ENCODE measurements at places on chromosomes 5 and 9.

DNA sequence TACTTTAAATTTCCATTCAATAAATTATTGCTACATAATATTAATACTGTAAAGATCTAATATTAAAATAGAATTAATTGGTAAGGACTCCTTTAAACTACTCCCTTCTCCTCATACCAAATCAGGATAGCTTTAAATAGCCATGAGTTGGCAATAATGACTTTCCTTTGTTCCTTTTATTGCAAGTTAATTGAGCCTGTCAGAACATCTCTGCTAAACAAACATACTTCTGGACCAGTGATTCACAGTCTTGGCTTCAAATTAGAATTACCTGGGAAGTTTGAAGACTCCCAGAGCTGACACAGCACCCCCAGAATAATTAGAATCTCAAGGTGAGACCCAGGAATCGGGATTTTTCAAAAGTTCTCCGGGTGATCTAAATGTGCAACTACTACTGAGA lies 18.7 kb downstream of the C5orf58 start:
- H3K4me1 ChIP-seq = peaks cover 13% of the 10 kb centered on the region
- peaks cover 98% of the 10 kb centered on the region for H3K36me3 ChIP-seq
- DNase-seq = no peak
- H3K4me3 ChIP-seq = no peak overlapping the region
- no peaks in the 10 kb centered on the region for H3K27me3 ChIP-seq

DNA sequence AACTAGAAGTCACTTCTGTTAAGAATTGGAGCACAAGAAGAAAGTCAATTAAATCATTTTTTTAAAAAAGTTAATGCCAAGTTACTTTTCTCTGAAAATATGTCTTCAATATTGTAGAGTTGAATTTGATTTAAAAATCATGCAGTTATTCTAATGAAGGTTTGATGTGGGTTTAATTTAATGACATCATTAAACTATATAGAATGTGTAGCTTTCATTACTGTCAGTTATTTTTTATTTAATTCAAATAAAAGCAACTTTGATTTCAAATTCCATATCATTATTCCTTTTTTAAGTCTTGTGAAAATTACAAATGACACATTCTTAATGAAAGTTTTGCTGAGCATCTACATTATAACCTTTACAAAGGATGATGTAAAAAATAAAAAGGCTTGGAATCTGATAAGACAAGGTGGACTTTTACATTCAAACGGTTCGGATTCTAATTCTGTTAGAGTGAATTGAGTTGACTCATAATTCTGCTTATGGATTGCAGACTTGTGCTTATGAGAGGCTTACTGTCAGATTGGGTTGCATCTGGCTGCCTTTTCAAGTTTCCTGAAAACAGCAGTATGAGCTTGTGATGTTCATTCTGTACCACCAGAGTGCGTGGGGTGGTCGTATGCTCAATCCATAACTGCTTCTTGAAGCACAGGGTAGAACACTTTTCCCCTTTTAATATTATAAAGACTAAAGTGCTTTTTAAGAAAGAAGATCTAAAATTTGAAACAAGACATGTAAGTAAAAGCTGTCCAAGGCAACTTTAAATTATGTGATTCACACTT lies 253.0 kb upstream of the ARRDC3 start:
- H3K27me3 ChIP-seq = no peaks in the 10 kb centered on the region
- H3K4me3 ChIP-seq = no peak overlapping the region
- no peak overlapping the region for H3K27ac ChIP-seq
- no peaks in the 10 kb centered on the region for H3K4me1 ChIP-seq

DNA sequence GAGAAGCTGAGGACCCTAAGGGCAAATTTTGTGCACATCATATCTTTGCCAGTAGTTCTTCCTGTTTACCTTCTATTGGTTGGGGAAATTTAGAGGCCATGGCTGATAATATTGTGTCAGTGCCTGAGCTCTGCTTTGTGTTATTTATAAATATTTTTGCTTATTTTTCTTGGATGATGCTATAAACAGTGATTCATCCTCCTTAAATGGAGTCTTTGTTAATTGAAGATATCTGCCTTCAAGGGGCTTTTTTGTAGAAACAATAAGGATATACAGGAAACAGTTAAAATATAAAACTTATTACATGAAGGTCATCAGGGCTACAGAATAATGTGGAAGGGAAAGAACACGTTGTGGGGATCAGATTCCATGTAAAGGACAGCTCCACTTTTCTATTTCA lies 78.0 kb downstream of the PAM start:
- H3K4me3 ChIP-seq = no peak overlapping the region
- no peak overlapping the region for H3K27ac ChIP-seq
- H3K36me3 ChIP-seq = no peaks in the 10 kb centered on the region
- DNase-seq = no peak

- H3K4me3 ChIP-seq = no peak overlapping the region
- H3K4me1 ChIP-seq = no peaks in the 10 kb centered on the region
- no peaks in the 10 kb centered on the region for H3K27me3 ChIP-seq
Observed at GRCh38 chr9:87370049-87370685, 127.5 kb upstream of the DAPK1 start.

- H3K27me3 ChIP-seq = no peaks in the 10 kb centered on the region
- H3K27ac ChIP-seq = no peak overlapping the region
- H3K4me1 ChIP-seq = no peaks in the 10 kb centered on the region
- DNase-seq = no peak
- H3K36me3 ChIP-seq = no peaks in the 10 kb centered on the region
- H3K4me3 ChIP-seq = no peak overlapping the region
Observed at GRCh38 chr5:91103353-91104061, 279.6 kb downstream of the ARRDC3 start.

- peaks cover 4% of the 10 kb centered on the region for H3K4me1 ChIP-seq
- H3K27ac ChIP-seq = no peak overlapping the region
- peaks cover 33% of the 10 kb centered on the region for H3K36me3 ChIP-seq
- no peak for DNase-seq
Observed at GRCh38 chr5:159156426-159157238, 52.7 kb downstream of the RNF145 start.

- H3K27me3 ChIP-seq = no peaks in the 10 kb centered on the region
- no peaks in the 10 kb centered on the region for H3K36me3 ChIP-seq
- no peak for DNase-seq
- H3K4me1 ChIP-seq = peaks cover 38% of the 10 kb centered on the region
Observed at GRCh38 chr9:93603011-93603410, 26.6 kb downstream of the PHF2 start.

- no peaks in the 10 kb centered on the region for H3K27me3 ChIP-seq
- peaks cover 45% of the 10 kb centered on the region for H3K4me1 ChIP-seq
- H3K4me3 ChIP-seq = peak within 1 kb of the TSS; percentile 56
- peak within 1 kb of the TSS; percentile 57 for H3K27ac ChIP-seq
Observed at GRCh38 chr5:150155258-150156026, at the start of gene PDGFRB. TSS of gene PDGFRB (minus strand) at chr5:150155845. CDS start at chr5:150137047, 18,798 bp downstream.

DNA sequence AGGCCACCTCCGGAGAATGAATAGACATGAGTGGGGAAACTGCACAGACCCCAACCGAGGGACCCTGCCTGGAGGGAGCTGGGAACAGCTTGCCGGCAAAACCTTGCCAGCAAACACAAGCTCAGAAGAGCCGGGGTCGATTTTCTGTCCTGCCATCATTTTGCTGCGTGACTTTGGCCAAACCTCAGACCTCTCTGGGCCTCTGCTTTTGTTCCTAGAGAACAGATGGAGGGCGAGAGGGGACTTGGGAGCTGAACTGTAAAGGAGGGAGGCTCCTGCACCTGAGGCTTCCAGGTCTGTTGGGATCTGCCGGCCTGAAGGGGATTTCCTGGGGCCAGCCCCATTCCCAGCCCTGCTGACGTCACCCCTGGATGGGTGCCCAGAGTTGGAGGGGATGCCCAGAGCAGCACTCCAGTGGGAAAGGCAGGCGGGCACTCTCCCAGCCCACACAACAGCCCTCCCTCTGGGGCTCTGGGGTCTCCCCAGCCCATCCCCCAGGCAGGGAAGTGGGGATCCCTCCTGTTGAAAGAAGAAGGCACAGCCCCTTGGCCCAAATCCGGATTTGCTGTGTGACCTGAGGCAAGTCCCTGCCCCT lies 40.4 kb upstream of the SYNPO start:
- H3K4me1 ChIP-seq = no peaks in the 10 kb centered on the region
- no peak overlapping the region for H3K4me3 ChIP-seq
- H3K27ac ChIP-seq = no peak overlapping the region
- H3K27me3 ChIP-seq = no peaks in the 10 kb centered on the region
- H3K36me3 ChIP-seq = no peaks in the 10 kb centered on the region

- H3K36me3 ChIP-seq = peaks cover 24% of the 10 kb centered on the region
- peaks cover 23% of the 10 kb centered on the region for H3K4me1 ChIP-seq
- H3K27ac ChIP-seq = peak overlapping the region; percentile 87
Observed at GRCh38 chr9:124854161-124854560, 901 bp downstream of the WDR38 start.

DNA sequence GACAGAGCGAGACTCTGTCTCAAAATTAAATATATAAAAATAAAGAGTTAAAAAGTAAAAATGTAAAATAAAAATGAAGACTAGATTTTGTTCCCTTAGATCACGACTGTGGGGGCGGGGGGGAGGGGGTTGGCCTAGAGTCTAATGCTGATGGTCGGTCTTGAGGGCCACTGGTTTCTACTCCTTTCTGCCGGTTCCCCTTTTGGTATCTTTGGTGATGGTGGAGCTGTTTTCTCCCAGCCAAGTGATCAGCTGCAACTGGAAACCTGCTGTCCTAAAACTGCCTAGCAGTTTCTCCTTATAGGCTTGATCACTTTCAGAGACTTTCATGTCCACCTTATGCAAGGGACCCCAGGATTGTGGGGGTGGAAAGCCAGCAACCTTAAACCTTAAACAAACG lies 1.1 kb downstream of the SRD5A1 start:
- peaks cover 24% of the 10 kb centered on the region for H3K4me1 ChIP-seq
- H3K4me3 ChIP-seq = peak overlapping the region; percentile 87
- no peak for DNase-seq
- H3K36me3 ChIP-seq = peaks cover 14% of the 10 kb centered on the region
- no peaks in the 10 kb centered on the region for H3K27me3 ChIP-seq

- H3K27ac ChIP-seq = no peak overlapping the region
- no peak overlapping the region for H3K4me3 ChIP-seq
- no peaks in the 10 kb centered on the region for H3K36me3 ChIP-seq
- H3K27me3 ChIP-seq = no peaks in the 10 kb centered on the region
- H3K4me1 ChIP-seq = no peaks in the 10 kb centered on the region
- DNase-seq = no peak
Observed at GRCh38 chr5:166834246-166834645, 1457.2 kb upstream of the WWC1 start.

GRCh38 chr5:132455614-132456115 lies 34.9 kb downstream of the IRF1 start:
- DNase-seq = peak; percentile 37
- peaks cover 28% of the 10 kb centered on the region for H3K36me3 ChIP-seq
- no peaks in the 10 kb centered on the region for H3K27me3 ChIP-seq

DNA sequence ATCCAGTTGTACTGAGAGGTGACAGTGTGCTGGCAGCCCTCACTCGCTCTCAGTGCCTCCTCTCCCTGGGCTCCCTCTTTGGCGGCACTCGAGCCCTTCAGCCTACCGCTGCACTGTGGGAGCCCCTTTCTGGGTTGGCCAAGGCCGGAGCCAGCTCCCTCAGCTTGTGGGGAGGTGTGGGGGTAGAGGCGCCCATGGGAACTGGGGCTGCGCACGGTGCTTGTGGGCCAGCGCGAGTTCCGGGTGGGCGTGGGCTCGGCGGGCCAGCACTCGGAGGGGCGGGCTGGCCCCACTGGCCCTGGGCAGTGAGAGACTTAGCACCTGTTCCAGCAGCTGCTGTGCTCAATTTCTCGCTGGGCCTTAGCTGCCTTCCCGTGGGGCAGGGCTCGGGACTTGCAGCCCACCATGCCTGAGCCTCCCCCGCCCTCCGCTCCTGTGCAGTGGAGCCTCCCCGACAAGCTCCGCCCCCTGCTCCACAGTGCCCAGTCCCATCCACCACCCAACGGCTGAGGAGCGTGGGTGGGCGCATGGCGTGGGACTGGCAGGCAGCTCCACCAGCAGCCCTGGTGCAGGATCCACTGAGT lies 342.2 kb upstream of the ZNF608 start:
- H3K4me1 ChIP-seq = no peaks in the 10 kb centered on the region
- no peak overlapping the region for H3K4me3 ChIP-seq
- no peaks in the 10 kb centered on the region for H3K36me3 ChIP-seq
- no peak overlapping the region for H3K27ac ChIP-seq
- H3K27me3 ChIP-seq = no peaks in the 10 kb centered on the region

GRCh38 chr9:23743036-23743435 lies 83.0 kb downstream of the ELAVL2 start:
- no peaks in the 10 kb centered on the region for H3K36me3 ChIP-seq
- no peaks in the 10 kb centered on the region for H3K27me3 ChIP-seq
- no peak for DNase-seq
- no peak overlapping the region for H3K4me3 ChIP-seq
- H3K27ac ChIP-seq = no peak overlapping the region

- H3K27me3 ChIP-seq = no peaks in the 10 kb centered on the region
- no peaks in the 10 kb centered on the region for H3K36me3 ChIP-seq
- no peak overlapping the region for H3K27ac ChIP-seq
- no peak for DNase-seq
- no peak overlapping the region for H3K4me3 ChIP-seq
- peaks cover 5% of the 10 kb centered on the region for H3K4me1 ChIP-seq
Observed at GRCh38 chr9:74172874-74173273, 324.3 kb upstream of the RORB start.

- H3K27me3 ChIP-seq = no peaks in the 10 kb centered on the region
- peak; percentile 86 for DNase-seq
- H3K4me1 ChIP-seq = peaks cover 42% of the 10 kb centered on the region
- peak overlapping the region; percentile 0 for H3K4me3 ChIP-seq
- H3K27ac ChIP-seq = peak overlapping the region; percentile 6
Observed at GRCh38 chr9:129489838-129490582, 130.9 kb downstream of the C9orf50 start.

- H3K27ac ChIP-seq = no peak overlapping the region
- H3K4me3 ChIP-seq = no peak overlapping the region
- H3K27me3 ChIP-seq = no peaks in the 10 kb centered on the region
Observed at GRCh38 chr9:131307974-131308373, 18.5 kb downstream of the PLPP7 start.

DNA sequence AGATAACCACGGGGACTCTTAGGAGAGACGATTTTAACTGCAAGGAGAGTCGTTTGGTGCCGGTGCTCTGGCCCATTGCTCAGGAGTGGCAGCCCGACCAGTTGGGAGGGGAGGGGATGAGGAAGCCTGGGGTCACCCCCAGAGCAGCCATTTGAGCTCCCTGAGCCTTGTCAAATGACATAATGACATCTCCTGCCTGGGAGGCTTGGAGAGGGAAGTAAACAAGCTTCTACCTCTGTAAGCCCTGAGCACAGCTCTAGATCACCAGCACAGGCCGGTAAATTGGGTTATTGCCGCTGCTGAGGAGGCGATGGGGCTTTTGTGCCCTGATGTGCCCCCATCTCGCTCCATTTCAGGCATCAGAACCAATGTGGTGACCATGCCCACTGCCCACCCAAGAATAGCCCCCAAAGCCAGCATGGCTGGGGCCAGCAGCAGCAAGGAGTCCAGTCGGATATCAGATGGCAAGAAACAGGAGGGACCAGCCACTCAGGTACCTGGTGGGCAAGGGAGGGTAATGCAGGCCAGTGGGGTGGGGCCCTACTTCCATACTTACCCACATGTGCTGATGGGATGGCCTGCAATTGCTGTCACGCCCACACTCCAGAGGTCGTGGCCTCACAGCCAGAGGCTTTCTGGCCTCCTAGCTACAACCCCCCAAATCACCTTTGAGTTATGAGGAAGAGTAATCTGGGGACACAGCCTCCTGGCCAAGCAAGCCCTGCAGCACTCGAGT lies 23.0 kb downstream of the CD74 start:
- peaks cover 82% of the 10 kb centered on the region for H3K36me3 ChIP-seq
- no peak overlapping the region for H3K4me3 ChIP-seq
- no peak overlapping the region for H3K27ac ChIP-seq
- DNase-seq = no peak

- no peak overlapping the region for H3K4me3 ChIP-seq
- H3K36me3 ChIP-seq = no peaks in the 10 kb centered on the region
Observed at GRCh38 chr5:77920359-77921058, 144.4 kb upstream of the TBCA start.

All from natural killer cell (primary cell).